ENCODE measurements at places on chromosomes 1 and 21.

GRCh38 chr1:90712915-90713730 lies 4.0 kb downstream of the BARHL2 start:
- DNase-seq, result no peak

DNA sequence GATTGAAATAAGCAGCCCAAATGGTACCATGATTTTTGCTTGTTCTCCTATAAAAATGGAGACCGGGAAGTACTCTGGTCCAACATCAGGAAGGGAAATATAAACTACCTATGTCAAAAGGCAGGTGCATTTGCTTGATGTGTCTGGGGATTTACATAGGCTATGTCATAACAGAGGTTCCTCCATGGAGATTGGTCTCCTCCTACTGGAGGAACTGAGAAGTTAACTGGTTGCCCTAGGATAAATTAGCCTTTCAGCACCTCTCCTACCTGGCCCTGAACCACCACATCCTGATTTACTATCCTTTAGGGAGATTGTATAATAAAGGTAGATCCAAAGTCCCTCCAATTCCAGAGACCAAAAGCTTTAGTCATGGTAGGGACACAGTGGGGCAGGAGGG lies 1109.3 kb upstream of the B3GALT2 start:
- no peak for DNase-seq

DNA sequence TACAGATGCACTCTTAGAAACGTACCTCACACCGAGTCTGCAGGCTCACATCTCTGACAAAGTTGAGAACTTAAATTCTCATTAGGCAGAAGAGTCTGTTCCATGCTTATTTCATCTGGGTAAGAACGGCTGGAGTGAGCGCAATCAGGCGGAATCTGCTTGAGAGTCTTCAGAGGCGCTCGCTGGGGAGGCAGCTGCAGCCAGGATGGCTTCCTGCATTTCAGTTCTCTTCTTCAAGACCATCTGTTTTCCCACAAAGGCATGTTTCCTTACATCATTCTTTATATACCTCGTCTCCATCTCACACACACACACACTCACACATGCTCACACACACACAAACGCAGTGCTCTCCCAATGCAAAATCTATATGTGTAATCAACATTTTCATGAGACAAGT lies 497.1 kb downstream of the AJAP1 start:
- no peak for DNase-seq

DNA sequence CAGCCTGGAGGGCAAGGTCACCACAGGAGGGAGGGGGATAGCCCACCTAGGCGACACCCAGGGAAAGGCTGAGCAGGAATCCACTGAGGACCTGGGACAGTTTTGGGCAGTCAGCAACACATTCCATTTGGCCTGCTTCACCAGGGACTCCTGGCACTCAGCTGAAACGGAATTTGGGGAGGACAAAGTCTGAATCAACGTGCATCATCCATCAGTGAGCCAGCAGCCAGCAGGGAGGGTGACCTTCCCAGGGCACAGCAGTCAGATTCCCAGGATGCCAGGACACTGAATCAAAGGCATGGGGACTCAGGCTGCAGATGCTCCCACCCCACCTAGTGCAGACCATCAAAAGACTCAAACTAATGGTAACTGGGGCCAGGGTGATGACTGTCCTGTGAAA lies 4.6 kb downstream of the SH3BP5L start:
- DNase-seq, result no peak

GRCh38 chr1:157151073-157151472 lies 12.9 kb upstream of the ETV3 start:
- no peak for DNase-seq

DNA sequence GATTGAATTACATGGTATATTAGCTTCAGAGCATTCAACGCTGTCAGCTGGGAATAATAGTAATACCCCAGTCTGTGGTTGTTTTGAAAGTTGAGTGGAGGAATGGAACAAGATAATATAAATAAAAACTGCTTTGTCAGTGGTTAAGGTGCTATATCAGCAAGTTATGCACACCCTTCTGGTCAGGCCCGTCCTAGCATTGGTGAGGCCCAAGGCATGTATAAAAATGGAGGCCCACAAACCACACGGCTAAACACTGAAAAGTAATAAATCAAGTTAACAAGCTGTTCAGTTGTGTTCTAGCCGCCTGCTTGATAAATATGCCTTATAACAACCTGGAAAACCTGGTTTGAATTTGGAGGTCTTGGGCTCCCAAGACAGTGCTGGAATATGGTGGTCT lies 77.4 kb downstream of the PSMG1 start:
- no peak for DNase-seq

DNA sequence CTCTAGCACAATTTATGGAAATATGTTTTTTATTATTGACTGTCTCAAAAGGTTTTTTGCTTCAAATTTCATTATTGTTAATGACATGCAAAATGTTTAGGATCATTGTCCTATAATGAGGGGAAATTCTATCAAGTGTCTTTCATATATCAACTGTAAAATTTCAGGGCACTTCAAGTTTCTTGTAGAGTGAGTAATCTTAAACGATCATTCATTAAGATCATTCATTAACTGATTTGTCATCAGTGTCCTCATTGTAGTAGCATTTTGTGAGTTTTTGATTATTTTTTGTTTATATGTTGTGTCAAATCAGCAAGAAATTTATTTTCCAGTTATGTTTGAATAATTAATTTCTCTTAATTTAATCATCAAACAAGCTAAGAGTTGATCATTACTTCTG lies 111.8 kb upstream of the PRDX6 start:
- no peak for DNase-seq

DNA sequence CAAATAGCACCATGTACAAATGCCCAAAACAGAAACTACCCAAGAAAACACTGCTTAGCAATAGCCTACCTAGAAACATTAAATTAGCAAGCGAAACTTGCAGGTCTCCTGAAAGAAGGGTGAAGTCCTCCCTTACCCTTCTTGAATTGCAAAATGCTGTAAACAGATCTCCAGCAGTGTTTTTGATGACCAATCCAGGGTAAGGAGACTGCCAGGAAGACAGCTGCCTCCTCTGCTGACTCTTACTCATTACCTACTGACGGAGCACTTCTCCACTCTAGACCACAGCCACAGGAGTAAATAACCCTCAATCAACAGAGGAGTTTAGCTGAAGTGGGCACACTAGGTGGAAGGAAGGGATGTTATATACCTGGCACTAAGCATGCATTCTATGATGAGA lies 32.2 kb upstream of the GADD45A start:
- no peak for DNase-seq

DNA sequence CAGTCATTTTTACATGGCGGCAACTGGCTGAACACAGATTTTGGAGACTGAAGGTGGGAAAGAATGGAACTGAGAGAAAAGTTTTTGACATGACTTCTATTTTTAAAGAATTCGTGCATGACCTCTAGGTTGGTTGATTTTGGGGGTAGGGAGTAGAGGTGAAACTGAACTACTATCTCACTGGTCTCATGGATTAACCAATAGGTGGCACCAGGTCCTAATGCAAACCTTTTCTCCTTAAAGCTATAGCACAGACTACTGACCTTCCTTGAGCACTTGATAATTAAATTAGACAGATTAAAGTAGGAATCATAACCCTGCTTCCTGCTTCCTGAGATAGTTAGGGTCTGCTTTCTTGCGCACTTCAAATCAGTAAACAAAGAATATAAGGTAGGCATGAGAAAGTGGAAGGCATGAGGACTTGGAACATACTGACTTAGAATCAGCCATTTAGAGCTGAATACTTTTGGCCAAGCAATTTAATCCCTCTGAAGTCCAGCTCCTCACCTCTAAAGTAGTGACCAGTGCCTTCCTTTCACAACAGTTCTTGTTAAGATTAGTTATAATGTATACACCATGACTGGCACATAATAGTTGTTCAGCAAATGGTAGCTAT lies 206.0 kb downstream of the CENPF start:
- DNase-seq, result no peak

DNA sequence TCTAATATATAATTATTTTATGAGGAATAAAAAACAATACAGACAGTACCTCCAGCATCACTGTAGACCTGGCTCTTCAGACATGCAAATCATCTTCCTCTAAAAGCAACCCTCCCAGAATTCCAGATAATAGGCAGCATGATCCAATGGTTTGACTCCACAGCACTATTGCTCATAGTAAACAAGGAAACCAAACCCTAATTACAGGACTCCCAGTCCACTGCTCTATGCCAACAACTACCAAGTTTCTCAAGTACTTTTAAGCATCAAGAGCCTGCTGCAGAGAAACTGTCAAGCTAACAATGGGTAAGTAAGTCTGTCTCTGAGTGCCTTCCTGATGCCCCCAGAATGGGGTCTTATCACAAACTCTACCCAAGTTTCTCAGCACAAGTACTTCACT lies 57.2 kb downstream of the EYA3 start:
- DNase-seq, result no peak

DNA sequence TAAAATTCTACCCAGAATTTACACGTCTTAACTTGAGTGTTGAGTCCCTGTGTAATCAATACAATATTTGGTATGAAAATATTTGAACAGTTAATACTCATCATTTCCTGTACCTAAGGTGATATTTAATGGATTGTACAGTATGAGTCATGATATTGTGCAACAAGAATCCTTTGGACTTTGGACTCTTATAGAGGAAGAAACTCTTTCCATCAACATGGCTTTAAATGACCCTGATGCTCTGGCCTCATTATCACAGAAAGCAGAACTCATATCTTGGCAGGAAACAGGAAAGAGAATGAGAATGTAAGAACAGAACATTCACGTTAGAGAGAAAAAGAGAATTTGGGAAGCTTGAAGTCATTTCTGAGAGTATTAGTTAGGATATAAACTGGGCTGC lies 168.8 kb upstream of the B3GALT2 start:
- DNase-seq, result no peak

DNA sequence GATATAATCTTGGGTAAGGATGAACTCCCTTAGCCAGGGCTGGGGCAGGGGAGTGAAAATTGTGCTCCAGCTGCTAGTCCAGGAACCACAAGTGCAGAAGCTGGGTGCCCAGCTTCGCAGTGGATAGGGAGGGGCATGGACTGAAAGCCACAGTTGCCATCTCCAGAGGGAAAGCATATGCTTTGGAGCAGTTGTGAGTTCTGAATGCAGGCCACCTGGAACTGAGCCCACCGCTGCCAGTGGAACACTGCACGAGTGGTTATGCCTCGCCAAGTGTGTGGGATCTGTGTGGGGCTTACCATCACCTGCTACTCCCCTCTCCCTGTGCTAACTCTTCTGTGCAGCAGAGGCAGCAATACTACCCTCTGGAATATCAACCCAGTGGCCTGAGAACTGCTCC lies 158.4 kb upstream of the DPT start:
- no peak for DNase-seq

GRCh38 chr1:55250399-55251075 lies 35.4 kb upstream of the USP24 start:
- DNase-seq, result no peak

DNA sequence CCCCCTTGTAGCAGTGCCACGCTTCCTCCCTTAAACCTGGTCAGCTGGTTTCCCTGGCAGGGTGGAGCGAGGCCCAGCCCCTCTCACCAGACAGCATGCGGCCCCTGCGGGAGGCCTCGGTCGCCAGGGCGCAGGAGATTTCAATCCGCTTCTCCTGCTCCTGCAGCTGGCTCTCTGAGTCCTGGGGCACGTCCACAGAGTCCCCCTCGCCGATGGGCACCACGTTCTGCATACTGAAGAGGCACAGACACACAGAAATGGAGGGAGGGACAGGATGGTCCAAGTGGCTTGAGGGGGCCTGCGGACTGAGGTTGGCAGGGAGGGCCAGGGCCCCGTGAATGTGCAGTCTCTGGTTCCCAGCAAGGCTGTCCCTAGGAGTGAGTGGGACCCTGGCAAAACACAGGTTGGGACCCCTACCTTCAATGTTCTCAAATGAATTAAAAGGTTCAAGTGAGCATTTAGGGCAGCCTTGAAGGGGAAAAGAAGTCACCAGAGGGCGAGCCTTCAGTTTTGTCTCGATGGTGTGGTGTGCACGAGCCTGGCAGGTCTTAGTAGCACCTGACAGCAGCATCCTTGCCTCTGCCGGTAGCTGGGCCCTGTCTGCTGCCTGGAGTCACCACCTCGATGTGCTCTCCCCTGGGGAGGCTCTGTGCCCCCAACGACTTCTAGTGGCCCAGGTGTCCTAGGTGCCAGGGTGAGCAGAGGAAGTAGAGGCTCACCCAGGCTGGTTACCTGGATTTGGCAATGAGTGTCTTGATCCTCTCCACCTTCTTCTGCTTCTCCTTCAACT lies 14.4 kb upstream of the GOLT1A start:
- no peak for DNase-seq

- DNase-seq, result no peak
Measured at GRCh38 chr1:156376146-156376545, 7.1 kb downstream of the RHBG start.

DNA sequence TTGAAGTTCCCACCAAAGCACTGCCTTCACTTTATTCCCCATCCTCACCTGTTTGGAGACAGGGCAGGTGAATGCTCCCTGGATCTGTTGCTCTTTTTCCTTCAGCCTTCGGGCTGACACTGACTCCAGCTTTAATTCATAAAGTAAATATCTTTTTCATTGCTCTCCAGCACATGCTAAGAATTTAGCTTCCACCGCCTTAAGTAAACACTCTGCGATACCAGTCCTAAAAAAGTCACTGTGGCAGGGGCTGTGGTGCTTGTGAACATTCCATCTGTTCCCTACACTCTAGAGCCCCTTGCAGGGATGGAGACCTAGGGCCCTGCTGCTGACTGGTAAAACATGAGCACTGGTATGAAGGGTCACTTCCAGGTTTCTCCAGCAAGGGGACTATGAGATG lies 896 bp upstream of the PLA2G2A start:
- DNase-seq, result no peak

GRCh38 chr1:186033847-186034271 lies 299.7 kb downstream of the HMCN1 start:
- no peak for DNase-seq

GRCh38 chr1:42738678-42739226 lies 1.3 kb downstream of the CLDN19 start:
- no peak for DNase-seq

DNA sequence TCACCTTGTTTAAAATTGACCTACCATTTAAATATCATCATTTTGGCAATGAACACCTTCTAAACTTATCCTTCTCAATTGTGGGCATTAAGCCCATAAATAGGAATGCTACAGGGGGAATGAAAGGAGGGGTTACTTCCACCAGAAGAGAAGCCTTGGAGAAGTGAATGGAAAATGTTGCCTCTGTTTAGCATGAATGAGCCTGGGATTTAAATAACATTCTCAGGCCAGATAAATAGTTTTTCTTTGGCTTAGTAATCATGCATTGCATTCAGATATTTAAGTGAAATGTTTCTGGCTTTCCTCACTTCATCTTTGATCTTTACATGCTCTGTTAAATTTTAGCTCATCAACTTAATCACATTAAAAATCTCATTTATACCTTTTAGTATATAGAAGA lies 284.3 kb upstream of the FMN2 start:
- no peak for DNase-seq
